ENCODE measurements at places on chromosomes 7 and 10.

DNA sequence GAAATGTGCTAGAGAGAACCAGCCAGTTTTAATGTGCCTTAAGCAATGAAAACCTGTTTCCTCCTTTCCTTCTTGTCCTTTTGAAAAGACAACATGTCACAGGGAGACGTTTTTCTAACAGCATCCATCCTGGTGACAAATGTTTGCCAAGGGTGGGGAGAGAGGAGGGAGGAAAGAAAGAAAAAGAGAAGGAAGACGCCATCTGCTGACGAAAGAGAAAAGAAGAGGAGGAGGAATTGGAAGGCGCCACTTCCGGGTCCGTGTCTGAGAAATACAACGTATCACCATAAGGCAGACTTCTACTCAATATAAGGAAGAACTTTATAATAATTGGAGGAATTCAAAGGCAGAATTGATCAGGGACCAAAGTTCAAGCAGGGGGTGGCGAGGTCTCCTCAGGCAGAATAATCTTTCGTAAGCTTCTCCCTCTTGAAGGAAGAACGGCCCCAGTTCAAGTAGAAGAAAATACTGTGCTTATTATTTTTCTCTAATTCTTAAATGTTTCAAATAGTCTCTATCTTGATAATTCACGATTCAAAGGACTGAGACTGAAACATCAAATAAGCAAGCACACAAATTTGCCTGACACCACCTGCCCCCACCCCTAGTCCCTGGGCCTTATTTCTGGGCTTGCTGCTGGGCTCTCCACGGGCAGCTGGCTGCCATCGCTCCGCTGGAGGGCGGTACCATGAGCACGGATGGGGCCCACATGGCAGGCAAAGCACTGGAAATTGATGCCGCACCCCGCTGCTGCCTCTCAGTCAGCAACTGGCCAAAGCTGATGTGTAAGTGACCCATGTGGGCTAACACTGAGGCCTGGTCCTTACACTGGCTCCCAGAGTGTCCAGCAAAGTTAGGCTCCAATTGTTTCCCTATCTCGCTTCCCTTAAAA is 273.7 kb upstream of the KLF14 start:
- DNase-seq: peak; percentile 87

DNA sequence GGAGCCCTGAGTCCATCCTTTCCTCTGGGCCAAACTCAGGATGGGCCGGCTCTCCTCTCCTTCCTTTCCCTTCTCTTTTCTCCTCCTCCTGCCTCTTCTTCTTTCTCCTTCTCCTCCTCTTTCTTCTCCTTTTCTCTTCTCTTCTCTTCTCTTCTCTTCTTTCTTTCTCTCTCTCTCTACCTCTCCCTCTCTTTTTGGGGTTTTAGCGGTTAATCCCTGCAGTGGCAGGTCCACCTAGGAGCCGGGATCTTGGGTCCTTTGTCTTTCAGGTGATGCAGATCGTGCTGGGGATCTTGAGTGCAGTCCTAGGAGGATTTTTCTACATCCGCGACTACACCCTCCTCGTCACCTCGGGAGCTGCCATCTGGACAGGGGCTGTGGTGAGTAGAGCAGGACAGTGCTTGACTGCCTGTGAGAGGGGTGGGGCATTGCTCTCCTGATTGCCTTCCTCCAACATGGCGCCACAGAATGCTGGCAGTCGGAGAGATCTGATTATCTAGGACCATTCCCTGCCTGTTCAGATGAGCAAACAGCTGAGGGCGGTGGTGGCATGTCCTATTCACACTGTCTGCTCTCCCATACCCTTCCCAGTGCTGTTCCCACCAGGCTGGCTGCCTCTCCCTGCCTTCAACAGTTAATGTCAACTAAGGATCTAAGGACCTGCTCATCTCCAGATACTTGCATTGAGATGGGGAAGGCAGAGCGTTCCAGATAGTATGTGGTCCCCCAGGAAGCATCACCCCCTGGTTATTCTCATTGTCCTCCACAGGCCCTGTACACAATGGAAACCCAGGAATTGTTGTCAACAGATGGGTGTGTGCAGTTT is 1.6 kb downstream of the TMEM176A start:
- DNase-seq: no peak

DNA sequence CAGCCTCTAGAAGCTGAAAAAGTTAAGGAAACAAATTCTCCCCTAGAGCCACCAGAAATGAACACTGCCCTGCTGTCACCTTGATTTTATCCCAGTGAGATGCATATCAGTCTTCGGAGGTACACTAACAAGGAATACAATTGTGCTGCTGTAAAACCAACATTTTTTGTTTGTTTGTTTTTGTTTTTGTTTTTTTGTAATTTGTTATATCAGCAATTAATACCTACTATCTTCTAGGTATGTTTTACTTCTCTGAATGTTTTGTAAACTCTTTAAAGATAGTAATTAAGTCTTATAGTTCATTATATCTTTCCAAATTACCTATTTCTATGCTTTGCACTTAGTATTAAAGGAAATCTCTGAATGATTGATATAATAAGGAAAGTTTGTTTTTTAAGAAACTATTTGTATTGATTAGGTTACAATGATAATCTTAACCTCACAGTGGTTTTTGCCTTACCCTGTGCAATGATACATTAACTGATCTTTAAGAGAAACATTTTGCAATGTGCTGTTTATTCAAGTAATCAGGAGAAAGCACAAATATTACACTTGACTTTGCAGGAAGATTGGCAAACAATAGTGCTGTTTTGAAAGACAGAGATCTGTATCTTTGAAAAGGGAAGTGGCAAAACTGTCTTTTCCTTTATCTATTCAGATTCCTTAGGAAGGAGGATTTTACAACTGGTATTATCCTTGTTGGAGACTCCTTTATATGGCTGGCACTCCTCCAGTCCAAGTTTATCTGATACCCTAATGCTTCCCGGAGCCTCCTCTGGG is 11.3 kb upstream of the HGF start:
- DNase-seq: no peak

DNA sequence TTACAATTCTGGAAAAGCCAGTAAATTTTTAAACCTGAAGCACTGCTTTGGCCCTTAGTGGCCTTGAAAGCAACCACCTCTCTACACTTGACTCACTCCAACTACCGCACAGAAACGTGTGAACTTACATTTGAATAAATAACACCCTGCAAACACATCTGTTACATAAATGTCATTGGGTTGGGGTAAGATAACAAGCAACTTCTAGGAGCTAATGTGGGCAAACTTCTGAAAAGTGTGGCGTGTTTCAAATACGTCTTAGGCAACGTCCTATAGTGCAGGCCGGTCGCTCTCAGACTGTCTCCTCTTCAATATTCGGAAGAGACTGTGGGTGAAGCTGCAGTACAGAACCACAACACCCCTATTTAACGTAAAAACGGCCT is 474 bp downstream of the ORC5 start:
- DNase-seq: peak; percentile 5

DNA sequence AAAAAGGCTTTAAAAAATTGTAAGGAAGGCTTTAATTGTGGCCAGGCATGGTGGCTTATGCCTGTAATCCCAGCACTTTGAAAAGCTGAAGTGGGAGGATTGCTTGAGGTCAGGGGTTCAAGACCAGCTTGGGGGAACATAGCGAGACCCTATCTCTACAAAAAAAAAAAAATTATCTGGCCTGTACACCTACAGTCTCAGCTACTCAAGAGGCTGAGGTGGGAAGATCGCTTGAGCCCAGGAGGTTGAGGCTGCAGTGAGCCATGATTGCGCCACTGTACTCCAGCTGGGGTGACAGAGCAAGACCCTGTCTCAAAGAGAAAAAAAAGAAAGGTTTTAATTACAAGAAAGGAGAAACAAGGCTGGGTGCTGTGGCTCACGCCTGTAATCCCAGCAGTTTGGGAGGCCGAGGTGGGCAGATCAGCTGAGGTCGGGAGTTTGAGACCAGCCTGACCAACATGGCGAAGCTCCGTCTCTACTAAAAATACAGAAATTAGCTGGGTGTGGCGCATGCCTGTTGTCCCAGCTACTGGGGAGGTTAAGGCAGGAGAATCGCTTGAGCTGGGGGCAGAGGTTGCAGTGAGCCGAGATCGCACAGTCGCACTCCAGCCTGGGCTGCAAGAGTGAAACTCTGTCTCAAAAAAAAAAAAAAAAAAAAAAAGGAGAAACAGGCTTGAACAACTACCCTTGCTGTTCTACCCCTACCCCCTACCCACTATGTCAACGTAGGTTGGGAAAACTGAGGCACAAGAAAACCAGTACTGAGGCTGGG is 83.7 kb downstream of the CARD11 start:
- no peak for DNase-seq

Measured in fibroblast of skin of right biceps (primary cell).